ENCODE measurements at places on chromosomes 1 and 21. TPM values are rescaled to one million over a fixed set of nuclear protein-coding genes. Genes with fewer than 3 reads are reported as not detected.

GRCh38 chr1:226709953-226710352 lies 29.1 kb downstream of the ITPKB start:
- DNase-seq = no peak

DNA sequence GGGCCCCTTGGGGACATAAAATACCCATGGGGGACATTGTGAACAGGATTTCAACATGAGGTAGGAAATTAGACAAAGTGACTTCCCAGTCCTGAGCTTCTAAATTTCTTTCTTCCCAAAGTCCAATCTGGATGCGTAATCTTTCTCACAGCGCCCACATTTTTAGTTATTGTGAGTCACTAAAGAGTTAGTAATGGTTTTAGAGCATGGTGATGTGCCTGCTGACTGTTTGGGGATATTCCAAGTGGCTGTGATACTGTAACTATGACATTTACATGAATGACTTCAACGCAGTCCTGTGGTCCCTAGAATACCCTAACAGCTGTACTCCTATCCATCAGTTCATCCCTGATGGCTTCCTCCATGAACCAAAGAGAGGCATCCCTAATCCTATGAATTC lies 224.0 kb upstream of the COA6 start:
- DNase-seq = no peak

GRCh38 chr1:207305489-207305873 lies 16.0 kb upstream of the CD55 start:
- no peak for DNase-seq

GRCh38 chr1:193952778-193953374 lies 766.5 kb upstream of the B3GALT2 start:
- no peak for DNase-seq

DNA sequence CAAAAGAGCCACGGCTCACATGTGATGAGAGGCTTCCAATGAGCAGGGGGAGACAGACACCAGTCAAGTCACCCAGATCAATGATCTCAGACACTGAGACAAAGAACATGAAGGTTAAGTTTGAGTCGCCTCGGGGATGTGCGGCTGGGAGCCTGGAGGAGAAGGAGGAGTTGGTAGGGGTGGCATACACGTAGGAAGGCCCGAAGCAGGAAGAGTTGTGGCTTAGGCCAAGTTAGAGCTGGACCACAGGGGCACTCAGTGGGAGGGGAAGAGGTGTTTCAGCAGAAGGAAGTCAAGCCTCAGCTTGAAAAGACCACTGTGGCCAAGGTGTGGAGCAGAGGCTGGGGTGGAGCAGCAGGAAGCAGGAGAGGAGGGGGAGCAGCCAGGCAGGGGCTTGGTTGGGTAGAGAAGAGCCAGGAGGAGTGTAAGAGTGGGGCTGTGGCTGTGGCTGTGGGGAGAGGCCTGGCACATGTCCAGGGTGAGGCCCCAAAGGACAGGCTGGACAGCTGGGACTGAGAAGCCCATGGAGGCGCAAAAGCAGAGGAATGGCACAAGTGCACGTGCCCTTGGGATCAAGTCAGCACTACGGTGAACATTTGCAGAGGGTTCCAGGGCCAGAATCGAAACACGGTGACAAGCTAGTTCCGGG lies 27.6 kb downstream of the CTNNBIP1 start:
- peak; percentile 62 for DNase-seq

GRCh38 chr1:29640428-29640785 lies 404.1 kb downstream of the PTPRU start:
- DNase-seq = no peak

- DNase-seq = no peak
These were observed 54.0 kb downstream of the OLFML3 start for GRCh38 chr1:114033216-114033706.

DNA sequence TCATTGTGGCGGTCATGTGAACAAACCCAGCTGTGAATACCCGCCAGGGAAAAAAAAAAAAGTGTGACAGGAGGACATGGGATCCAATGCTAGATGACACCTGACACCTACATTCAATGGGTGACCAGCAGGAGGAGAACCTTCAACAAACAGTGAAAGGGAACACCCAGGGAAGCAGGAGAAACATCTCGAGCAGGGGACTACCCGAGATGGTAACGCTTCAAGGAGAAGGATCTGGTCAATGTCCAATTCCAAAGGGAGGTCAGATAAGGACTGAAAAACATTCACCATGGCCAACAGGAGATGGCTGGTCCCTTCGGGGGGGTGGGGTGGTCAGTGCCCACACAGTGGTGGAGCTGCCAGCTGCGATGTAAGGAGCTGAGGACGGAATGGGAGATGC lies 46.3 kb downstream of the PTPN14 start:
- DNase-seq = no peak

- no peak for DNase-seq
These were observed 348.7 kb downstream of the SETD4 start for GRCh38 chr21:35711661-35712060.

GRCh38 chr1:218217040-218217439 lies 68.1 kb upstream of the RRP15 start:
- no peak for DNase-seq

DNA sequence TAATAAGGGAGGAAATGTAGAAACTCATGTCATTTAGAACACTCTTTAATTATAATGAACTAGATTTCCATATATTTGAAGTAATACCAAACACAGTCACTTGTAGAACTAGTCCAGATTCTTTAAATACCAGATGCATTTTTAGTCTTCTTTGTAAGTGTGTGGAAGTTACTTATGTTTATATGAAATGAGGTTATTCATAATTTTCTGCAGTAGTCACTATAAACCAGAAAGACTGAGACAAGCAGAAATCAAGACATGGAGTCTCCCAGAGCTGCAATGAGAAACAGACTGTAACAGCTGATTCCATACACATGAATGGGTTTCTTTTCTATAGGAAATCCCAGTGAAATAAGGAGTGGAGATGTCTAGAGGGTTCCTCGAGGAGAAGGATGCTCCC lies 216.6 kb upstream of the ZP4 start:
- DNase-seq = no peak

- no peak for DNase-seq
These were observed 124.4 kb upstream of the CACYBP start for GRCh38 chr1:174875306-174875705.

DNA sequence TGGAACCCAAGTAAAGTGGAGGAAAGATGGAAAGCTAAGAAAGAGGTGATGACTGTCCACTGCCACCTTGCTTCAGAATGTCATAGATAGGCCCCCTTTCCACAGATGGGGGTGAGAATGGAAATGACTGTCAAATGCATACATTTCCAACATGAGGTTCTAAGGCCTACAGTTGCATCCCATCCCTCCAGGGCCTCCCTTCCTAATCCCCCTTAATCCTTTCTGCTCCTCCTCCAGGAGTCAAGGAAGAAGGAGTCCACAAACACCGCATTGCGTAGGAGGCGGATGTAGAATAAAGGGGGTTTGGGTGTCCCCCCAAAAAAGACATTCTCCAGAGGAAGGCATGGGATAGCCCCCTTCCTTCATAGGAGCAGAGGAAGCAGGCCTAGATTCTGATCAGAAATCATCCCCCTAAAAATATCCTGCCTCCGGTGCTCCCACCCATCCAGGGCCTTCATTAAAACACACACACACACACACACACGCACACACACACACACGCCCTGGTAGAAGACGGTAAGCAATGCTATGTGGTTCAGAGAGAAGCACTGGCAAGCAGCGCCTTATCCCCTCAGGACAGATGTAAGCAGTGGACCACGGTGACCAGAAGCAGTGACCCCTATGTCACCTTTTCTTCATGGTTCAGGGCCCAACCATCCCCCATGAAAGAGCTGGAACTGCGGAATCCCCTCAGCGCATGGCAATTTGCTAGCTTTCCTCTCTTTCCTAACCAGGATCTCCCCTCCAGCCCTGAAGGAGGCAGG lies 2.0 kb downstream of the SV2A start:
- no peak for DNase-seq

GRCh38 chr1:101509370-101509769 lies 272.6 kb downstream of the S1PR1 start:
- DNase-seq = no peak

DNA sequence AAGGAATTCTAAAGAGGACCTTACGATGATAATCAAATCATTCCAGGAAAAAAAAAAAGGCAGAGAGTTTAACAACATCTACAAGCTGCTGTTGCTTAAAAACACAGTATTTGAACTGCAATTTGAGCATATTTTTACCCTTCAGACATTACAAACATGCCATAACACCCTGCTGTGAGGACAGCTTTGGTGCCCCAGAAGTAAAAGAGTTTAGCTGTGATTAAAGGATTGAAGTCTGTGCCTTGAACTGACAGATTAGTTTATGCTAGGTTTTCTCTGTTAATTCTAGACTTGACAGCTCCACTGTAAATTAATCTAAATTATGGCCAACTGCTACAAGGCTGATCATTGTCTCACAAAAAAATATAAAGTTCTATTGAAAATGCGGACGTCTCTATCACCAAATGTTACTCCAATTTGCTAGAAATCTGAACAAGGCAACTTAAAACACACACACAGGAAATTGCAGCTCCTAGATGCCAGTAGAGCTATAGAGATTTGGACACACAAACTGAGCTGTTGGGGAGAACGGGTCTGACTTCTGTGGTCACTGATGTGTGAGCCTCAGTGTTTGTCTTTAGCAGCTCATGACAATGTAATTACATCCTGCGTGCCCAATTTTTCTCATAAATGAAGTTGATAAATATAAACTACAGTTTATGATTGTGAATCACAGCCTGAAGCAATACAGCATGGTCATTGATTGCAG lies 217.9 kb downstream of the NTNG1 start:
- no peak for DNase-seq

DNA sequence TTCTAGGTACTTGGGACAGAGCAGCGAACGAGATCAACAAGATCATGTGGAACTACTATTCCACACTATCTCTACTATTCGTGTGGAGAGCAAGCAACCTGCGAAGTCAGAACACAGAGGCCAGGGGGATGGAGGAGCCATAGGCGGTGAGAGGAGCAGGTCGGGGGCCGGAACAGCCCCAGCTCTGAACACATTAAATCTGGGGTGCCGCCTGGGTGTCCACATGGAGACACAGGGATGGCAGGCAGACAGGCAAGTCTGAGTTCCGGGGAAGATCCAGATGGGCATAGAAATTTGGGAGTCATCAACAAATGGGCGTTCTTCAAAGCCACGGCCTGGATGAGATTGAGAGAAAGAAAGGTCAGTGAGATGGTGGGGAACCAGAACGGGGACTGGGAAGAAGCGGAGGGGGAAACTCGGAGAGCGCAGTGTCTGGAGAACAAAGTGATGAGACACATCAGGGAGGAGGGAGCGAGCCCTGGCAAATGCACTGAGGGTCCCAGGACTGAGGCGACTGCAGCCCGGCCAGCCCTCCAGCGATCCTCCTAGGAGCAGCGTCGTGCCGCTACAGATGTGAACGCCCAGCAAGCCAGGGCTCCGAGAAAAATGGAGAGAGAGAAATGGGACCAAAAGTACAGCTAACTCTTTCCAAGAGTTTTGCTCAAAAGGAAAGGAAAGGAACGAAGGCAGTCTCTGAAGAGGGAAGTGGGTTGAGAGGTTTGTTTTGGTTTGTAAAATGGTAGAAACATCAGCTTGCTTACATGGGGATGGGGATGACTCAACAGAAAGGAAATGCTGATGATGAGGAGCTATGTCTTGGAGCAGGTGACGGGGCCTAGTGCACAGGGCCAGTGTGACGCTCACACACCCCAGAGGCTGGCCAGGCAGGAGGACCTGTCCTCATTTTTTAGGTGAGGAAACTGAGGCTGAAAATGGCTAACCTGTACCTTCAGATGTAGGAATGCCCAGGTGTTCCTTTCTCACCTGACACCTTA lies 84.5 kb downstream of the GLIS1 start:
- no peak for DNase-seq

- no peak for DNase-seq
These were observed 72.9 kb downstream of the HLCS start for GRCh38 chr21:36893581-36893980.

DNA sequence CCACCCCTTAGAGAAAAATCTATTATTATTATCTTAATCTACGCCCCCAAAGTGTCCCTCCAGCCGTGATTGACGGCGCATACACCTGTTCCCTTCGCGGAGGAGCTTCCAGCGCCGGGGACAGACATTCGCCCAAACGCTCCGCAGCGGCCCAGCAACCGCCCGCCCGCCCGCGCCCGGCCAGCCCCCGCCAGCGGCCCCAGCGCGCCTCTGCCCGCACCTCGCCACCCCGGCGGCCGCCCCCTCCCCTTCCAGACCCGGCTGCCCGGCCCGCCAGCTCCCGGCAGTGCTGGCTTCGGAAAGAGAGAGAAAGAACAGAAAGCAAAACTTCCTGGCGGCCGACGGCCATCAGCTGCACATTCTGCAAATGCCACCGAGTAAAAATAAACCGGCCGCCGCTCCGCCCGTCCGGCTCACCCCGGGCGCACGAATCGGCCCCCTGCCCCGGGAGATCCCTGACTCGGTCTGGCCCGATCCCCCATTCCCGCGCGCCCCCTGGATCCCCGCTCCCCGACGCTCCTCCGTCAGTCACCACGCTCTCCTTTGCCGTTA lies 1.6 kb downstream of the CASZ1 start:
- no peak for DNase-seq

Gene OR14K1
- not detected for total RNA-seq

Gene PCP4L1
- 0.34 TPM for total RNA-seq

Gene ASAP3
- total RNA-seq = 0.24 TPM

Gene OR2L5
- not detected for total RNA-seq

Gene SPAG17
- total RNA-seq = not detected

Gene RGSL1
- total RNA-seq = not detected

Gene RORC
- 2.7 TPM for total RNA-seq

Gene FAM163A
- not detected for total RNA-seq
